Stimulated activated CD8-positive, alpha-beta memory T cell treated with anti-CD3 and anti-CD28 coated beads, Interleukin-15, amount 100 ng/mL, for 4 hours (primary cell): ENCODE measurements at places on chromosomes 1 and 21.

- no peak for DNase-seq
These were observed 46.2 kb downstream of the SYT2 start for GRCh38 chr1:202664083-202664482.

GRCh38 chr1:205356440-205357139, at the start of gene KLHDC8A:
Gene KLHDC8A (minus strand): TSS chr1:205356922. CDS start chr1:205343604, 13,318 bp downstream.
- DNase-seq, result no peak

GRCh38 chr1:13899856-13900255, 199.9 kb downstream of the PRDM2 start:
- DNase-seq, result no peak

- DNase-seq, result no peak
These were observed 4.7 kb downstream of the CELF3 start for GRCh38 chr1:151711951-151712350.

DNA sequence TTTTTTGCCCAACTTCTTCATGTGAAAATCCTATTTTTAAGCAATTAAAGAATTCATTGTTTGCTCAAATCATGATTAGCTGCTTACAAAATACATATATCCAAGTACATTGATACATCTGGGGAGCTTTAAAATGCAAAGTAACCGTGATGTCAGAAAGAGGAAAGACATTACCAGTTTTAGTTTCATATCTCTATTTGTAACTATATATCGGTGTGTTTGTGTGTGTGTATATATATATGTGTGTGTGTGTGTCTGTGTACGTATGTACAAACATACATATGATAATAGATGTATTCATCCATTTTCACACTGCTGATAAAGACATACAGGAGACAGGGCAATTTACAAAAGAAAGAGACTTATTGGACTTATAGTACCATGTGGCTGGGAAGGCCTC, 310.1 kb downstream of the DPYD start:
- DNase-seq, result no peak

GRCh38 chr1:175114996-175115395, 47.4 kb downstream of the TNN start:
- no peak for DNase-seq

DNA sequence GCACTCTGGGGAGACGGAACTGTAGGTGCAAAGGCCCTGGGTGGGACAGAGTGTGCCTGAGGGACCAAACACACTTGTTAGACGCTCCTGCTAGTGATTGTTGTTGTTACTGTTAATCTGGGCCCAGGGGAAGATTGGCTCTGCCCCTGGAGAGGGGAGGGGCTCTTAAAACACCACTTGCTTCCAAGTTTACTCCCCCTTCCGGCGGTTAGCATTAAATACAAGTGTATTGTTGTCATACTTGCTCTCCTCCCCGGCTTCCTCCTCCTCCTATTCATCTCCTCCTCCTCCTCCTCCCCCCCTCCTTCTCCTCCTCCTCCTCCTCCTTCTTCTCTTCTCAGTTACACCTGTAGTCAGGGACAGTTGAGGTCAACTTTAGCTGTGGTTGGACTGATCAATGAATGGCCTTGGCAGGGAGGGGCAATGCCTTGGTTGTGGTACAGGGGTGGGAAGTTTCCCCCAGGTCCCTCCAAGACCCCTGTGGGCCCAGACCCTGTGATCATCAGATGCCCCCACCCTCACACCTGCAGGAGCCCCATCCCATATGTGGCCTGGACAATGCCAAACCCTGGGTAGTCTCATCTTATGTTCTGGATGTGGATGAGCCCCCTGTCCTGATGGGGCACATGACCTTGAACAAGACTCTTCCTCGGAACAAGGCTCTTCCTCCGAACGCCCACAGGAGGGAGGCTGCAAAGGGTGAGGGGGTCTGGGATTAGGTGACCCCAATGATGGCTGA, 217.3 kb downstream of the PTPRU start:
- no peak for DNase-seq

- DNase-seq, result no peak
These were observed 34.0 kb downstream of the ST6GALNAC5 start for GRCh38 chr1:76901158-76901767.

DNA sequence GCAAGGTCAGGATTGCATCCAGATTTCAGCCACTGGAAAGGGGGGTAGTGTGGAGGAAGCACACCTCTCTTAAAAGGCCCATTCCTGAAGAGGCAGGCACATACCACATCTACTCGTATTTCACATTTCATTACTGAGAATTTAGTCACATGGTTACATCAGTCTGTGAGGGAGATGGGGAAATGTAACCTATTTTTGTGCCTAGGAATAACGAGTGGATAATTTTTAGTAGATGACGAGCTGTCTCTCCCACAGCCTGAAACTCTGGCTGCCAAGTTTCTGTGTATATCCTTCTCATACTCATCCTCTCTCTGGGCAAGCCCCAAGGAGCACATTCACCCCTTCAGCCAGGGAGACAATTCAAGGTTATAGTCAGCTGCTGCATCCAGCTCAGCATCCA, 10.3 kb upstream of the C21orf91 start:
- DNase-seq, result no peak

GRCh38 chr1:43358121-43358745, 548 bp upstream of the CDC20 start:
- no peak for DNase-seq

DNA sequence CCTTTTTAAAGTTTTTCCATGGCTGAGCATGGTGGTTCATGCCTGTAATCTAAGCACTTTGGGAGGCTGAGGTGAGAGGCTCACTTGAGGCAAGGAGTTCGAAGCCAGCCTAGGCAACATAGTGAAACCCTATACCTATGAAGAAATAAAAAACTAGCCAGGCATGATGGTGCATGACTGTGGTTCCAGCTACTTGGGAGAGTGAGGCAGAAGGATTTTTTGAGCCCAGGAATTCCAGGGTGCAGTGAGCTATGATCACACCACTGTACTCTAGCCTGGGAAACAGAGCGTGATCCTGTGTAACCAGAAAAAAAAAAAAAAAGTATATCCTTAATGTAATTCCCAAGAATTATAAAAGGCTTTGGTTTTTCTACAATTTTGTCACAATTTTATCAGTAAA, 17.4 kb downstream of the DEPDC1 start:
- DNase-seq, result no peak

- no peak for DNase-seq
These were observed 330.5 kb upstream of the B3GALT2 start for GRCh38 chr1:193516755-193517388.

- no peak for DNase-seq
These were observed 136.8 kb downstream of the S1PR1 start for GRCh38 chr1:101373570-101373969.

- no peak for DNase-seq
These were observed 8.3 kb downstream of the PGM1 start for GRCh38 chr1:63601463-63601862.

GRCh38 chr1:150106341-150106740, 38.8 kb downstream of the VPS45 start:
- no peak for DNase-seq
